ENCODE measurements at places on chromosomes 2 and 18.

DNA sequence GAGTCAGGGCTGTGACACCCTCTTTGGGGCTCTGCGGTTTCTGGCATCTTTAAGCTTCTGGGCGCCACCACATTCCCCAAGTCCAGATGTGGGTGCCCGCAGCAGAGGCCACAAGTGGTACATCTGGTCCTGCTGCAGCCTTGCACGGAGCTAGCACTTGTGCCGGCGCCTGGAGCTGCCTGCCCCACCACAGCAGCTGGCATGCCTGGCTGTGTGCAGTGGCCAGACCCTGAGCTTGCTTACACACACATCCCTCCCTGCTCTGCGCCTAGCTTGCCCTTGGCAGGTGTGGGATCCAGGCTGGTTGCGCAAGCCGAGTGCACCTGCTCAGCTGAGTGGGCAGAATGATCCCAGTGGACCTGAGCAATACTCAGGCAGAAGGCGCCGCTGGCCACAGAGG, 27.3 kb downstream of the SLC4A10 start:
- no peak for DNase-seq

DNA sequence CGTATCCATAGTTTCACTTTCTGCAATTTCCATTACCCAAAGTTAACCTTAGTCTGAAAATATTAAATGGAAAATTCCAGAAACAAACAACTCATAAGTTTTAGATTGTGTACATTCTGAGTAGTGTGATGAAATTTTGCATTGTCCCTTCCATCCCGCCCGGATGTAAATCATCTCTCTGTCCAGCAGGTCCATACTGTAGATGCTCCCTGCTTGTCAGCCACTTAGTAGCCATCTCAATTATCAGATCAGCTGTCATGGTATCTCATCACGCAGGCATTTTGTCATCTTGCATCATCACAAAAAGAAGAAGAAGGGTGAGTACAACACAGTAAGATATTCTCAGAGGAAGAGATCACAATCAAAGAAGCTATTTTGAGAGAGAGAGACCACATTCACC, 185.0 kb upstream of the STK17B start:
- no peak for DNase-seq

DNA sequence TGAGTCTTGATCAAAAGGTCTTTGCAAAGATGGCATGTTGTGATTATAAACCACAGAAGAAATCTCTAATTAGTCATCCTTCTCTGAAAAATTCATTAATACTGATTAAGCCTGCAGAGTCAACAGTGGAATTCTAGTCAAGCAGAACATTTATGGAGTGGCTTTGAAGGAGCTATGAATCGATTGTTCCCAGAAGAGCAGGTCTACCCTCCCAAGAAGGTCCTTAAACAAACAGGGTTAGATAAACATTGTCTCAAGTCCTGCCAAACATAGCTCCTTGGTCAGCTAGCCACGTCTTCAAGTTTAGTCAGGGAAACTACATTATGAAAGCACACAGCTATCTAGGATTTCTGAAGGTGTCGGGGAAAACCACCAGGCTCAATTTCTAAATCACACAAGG, 88.9 kb downstream of the ITGA4 start:
- DNase-seq = no peak

- no peak for DNase-seq
Measured at GRCh38 chr2:145146691-145147090, 626.8 kb upstream of the ZEB2 start.

GRCh38 chr2:230885463-230886130, 20.9 kb downstream of the ITM2C start:
- DNase-seq = no peak

DNA sequence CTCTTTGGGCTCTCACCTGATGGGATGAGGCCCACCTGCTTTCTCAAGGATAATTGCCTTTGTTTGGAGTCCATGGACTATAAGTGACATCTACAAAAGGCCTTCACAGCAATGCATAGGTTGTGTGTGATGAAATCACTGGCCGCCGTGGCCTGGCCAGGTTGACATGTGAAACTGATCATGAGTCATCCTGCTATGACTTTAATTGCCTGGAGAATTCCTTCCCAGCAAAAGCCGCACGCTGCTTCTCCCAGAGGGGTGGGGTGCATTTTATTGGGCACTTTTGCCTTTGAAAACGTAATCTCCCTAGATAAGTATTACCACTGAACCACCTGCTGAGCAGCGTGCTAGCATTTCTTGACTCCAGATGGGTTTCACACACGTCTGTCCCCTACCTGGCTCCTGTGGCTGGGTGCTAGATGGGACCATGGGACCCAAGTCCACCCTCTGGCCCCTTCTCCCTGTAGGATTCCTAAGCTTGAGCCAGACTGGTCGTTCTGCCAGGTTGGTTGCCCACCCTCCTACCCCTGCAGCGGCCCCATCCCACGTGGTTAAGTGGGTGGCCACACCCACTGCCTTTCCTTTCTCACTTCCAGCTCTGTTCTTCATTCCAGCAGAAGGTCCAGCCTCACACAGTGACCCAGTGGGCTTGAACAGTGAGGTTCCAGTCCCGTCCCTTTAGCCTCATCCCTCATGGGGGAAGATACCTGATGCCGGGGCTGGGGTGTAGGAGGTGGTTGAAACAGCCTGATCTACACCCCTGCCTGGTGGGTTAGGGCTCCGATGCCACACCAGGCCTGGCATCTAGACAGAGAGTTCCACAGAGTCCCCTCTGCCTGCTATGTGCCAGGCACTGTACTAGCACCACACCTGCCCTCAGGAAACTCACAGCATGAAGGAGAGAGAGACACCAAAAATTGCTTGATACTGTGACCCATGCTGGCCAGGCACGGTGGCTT, 89.6 kb downstream of the GBX2 start:
- DNase-seq = no peak

- no peak for DNase-seq
Measured at GRCh38 chr2:126887506-126887905, 11.2 kb upstream of the TEX51 start.

DNA sequence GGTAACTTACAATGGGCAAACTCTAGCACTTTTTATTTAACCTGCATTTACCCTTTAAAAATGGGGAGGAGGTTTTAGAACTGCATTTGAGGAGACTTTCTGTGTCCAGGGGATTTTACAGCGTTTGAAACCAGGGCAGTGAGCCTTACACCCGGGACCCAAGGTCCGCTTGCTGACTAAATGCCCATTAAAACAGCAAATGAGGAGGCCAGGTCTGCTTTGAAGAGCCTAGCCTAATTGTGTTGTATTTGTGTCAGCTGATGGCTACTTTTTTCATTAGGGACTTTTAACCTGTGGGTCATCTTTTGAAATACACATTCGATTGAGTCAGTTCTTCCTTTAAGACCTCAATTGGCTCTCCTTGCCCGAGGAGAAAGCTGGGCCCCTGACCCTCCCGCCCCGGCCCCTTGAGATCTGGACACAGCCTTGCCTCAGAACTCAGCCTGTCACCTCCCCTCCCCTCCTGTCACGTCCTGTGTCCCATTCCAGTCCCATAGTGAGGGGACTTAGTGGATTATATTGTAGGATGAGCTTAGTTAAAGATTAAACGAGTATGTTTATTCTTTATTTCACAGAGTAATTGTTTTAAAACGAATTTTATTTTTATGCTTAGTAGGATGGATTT, 69.0 kb downstream of the KLHL29 start:
- DNase-seq = no peak

- DNase-seq = no peak
Measured at GRCh38 chr2:59932341-59932740, 621.1 kb downstream of the BCL11A start.

DNA sequence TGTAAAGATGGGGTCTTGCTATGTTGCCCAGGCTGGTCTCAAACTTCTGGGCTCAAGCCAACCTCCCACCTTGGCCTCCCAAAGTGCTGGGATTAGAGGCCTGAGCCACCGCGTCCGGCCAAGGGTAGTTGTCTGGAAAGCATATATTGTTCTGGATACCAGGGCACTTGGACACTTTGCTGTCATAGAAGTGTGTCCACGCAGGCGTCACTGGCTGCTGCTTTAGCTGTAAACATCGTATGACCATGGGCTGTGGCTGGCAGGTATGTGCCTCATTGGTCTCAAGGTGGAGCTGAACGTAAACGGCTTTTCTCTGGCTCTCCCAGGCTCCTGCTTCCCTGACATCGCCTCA, 3.2 kb upstream of the GPR35 start:
- DNase-seq = no peak
